COR-L47 (cell line): ENCODE measurements at places on chromosomes 3 and 15.

DNA sequence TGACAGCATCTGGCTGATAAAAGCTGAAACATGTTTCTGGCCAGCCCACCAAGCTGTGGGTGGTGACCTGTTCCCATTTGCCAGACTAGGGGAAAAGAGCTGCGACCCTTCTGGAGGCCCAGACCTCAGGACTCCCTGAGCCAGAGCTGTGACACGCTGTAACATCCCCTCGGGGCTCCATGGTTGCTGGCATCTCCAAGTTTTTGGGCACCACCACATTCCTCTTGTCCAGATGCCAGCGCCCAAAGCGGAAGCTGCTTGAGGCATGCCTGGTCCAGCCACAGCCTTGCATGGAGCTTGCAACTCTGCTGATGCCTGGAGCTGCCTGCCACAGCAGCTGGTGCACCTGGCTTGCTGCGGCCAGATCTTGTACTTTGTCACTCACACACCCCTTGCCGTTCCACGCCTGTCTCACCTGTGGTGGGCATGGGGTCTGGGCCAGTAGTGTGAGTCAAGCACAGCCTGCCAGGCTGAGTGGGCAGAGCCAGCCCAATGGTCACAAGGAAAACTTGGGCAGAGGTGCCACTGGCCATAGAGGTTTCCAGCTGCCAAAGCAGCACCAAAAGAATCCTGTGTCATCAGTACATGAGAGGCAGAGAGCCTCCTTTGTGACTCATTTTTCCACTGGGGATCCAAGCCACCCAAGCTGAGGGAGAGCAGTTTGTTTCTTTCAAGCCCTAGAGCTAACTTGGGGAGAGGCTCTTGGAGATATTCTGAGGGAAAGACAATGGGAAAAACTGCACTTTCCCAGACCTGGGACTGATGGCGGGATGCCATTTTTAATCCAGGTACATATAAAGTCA is 45.7 kb upstream of the PTX3 start:
- DNase-seq, result no peak

- no peak for DNase-seq
Observed at GRCh38 chr3:40262331-40262730, 47.2 kb upstream of the EIF1B start.

DNA sequence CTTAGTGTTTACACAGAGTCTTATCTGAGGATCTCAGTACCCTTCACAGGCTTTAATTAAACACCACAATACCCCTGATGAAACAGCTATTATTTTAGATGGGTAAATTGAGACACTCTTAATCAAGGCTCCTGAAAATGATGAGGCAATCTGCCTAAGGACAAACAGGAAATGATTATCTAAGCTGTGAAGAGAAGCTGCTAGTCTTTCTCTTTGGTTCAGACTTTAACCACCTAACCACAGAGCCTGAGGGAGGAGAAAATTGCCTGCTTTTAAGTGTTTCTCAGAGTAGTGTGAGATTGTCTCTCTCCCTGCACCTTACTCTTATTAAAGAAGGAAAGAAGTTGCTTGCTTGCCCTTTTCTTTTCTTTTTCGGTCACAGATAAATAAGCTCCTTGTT is 364.3 kb upstream of the ADAMTS9 start:
- DNase-seq, result no peak

- no peak for DNase-seq
Observed at GRCh38 chr15:70283511-70283910, 185.8 kb upstream of the TLE3 start.

GRCh38 chr3:141285570-141285969 is 53.9 kb downstream of the PXYLP1 start:
- DNase-seq, result no peak

DNA sequence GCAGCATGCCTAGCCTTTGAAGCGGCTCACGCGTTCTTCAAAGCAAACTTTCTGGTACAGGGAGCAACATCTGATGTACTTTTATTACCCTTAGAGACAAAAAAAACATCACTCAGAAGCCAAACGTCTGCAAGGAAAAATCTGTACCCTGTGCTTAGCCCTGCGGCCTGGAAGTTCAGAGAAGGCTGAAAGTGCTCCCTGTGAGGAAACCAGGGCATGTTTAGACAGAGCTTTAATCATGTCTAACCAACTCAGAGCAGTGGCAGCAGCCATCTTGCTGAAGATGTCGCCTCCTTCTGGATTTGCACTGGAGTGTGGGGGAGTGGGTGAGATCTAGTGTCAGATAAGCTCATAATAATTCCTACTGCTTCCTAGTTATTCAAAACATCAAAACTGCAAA is 170.4 kb downstream of the P3H2 start:
- DNase-seq, result no peak

DNA sequence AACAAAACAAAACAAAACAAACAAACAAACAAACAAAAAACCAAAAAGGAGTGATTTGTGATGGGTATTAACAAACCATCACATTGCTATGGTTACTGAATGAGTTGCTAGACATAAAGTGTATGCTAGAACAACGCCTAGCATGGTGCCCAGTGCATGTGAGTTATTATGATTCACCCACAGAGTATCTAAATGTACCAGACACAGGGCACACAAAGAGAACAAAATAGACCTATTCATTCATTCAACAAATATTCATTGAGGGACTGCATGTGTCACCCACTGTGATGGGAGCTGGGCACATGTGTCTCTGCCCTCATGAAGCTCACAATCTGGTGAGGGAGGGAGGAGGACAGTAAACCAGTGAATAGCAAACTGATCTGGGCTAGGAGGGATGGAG is 11.6 kb upstream of the ACAN start:
- no peak for DNase-seq

DNA sequence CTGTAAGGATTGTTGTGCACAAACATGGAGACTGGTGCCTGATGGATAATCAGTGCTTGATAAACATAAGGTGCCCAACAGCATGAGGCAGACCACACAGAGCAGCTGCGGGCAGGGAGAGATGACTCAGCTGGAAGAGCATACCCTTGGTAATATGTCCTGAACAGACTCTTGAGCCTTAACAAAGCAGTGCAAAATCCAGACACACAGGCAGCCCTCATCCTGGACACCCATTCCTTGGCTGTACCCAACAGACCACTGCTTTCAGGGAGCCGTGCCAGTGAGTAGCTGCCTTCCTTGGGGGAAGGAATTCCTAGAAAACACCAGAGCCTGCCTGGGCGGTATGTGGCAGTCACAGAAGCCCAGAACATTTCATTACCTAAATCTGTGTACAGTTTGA is 156.2 kb downstream of the CLSTN2 start:
- DNase-seq, result no peak

GRCh38 chr15:65901336-65901735 is 32.0 kb downstream of the RAB11A start:
- no peak for DNase-seq

GRCh38 chr3:28994161-28994905 is 286.5 kb upstream of the RBMS3 start:
- DNase-seq, result no peak

DNA sequence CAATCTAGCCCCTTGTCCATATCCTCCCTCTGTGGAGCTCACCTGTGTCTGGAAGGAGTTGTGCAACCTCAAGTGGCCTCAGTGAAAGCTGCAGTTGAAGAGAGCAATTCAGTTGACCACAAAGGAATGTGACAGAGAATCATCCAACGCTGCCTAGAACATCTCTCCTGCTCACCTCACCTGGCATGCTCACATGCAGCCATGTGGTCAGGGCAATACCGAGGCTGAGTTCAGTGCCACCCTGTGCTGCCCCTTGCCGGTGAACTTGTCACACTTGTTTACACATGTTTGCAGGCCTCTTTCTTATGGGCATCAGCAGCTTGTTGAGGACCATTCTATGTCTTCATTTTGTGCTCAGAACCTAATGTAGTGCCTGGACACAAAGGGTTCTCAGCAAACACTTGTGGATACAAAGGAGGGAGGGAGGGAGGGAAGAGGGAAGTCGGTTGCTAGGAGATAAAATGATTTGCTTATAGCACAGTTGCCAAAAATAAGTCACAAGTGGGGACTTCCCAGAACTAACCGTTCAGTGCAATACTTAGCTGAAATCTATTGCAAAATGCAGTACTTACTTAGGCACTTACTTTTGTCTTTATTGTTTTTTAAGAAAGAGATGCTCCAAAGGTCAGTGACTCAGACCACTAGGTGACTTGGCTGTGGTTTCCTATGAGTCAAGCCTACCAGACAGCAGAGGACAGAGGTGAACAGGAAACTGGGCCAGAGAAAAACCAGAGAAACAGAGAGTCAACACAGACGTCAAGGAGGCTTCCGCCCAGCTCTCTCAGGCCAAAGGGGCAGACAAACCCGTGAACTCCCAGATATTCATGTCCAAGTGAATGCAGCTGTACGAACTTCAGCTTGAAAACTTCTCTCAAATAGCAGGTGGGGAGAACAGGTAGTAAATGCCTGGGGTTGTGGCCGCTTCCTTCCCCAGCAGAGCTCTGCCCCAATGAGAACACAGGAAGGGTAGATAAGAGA is 227.8 kb upstream of the CTNNB1 start:
- no peak for DNase-seq

DNA sequence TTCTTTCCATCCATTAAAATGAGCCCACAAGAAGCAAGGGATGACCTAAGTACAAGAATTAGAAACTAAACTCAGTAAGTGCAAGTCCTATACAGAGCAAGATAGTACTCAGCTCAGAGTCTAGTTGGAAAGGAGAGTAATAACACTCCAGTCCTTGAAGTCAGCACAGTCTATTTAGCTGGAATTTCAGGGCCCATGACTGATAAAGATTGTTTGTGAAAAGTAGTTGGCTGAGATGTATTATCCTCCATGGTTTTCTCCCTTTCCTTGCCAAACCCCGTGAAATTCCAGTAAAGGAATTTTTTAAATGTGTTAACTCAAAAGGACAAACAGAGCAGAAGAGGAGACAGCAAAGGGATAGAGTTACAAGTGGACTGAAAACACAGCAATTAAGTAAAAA is 127.2 kb upstream of the STT3B start:
- no peak for DNase-seq

DNA sequence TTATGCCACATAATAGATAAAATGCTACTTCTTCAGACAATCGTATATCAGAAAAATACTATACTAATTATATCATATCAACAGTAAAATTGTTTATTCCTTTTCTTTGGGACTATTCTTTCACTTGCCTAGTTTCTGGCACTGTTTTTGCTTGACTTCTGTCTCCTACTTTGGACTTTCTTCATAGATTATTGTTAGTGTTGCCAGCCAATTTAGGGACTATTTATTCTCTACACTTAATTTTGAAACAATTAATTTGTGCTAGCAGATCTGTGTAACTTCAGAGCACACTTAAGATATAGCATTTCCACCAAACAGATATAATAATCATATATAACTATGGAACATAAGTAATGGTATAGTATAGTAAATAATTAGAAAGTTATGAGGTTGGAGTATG is 305.6 kb downstream of the CADM2 start:
- DNase-seq, result no peak

DNA sequence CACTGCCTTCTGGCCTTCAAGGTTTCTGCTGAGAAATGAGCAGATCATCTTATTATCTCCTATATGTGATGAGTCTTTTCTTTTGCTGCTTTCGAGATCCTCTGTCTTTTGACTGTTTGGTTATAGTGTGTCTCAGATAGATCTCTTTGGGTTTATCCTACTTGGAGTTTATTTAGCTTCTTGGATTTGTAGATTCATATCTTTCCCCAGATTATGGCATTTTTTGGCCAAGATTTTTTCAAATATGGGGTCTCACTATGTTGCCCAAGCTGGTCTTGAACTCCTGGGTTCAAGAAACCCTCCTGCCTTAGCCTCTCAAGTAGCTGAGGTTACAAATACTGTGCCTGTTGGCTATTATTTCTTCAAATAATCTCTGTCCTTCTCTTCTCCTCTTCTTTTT is 150.3 kb downstream of the PDE8A start:
- no peak for DNase-seq

DNA sequence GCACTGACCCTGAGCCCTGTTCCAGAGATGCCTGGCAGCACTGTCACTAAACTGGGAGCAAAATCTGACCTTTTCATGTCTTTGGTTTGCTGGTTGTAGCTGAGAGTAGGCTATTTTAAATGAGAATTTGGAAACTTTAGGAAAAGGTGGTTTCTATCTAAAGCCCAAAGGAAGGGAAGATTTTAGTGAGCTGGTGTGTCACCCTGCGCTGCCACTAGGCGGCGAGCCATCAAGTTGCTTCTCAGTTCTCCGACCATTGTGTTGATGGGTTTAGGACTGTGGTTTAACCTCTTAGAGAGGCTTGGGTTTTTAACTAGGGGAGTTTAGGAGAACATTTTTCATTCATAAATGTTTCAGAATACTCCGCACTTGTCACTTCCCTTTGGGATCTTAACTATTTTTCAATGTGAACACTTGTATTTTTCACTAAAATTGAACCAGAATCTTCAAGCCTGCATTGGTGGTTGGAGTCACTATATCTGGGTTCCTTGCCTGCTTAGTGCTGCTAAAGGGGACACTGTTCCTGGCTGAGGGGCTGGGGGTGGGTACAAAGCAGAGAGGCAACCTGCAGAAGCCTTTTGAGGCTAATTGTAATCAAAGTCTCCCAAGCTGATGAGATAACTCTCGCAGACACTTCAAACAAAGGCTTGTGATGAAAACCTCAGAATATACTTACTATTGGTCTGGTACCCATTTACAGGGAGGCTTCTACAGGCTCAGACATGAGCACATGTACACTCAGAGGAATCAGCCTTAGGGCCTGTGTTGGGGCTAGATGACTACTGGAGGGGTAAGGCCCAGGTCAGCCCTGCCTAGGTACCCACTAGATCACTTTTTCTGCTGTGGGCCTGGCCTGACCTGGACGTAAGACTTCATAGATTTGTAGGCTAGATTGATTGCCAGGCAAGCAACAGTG is 16.8 kb downstream of the EXOSC7 start:
- no peak for DNase-seq

DNA sequence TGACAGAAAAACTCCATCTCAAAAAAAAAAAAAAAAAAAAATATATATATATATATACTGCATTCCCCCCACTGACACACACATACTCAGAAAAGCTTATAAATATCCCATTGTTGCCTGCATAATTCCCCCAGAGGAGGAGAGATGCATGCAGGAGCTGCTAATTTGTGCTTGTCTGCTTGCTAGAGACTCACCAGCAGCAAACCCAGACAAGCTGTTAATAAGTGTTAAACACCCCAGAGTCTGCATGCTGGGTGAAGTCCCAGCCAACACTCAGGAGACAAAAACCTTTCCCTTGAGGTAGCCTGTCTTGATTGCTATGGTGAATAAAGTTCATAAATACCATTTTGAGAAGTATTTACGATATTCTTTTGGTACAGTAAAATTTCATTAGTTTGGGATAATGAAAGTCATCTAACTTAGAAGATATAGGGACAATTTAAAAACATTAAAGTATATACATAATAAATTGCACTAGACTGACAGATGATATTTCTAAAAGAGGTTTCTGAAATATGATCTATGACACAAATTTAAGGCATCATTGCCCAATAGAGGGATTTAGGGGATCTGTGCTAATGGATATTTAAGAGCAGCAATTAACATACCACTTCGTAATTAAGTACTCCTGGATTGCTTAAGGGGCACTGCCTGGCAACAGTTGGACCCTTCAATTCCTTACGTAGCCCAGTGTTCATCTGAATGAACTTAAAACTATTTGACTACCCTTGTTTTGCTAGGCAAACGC is 400.0 kb upstream of the C2CD4B start:
- no peak for DNase-seq

DNA sequence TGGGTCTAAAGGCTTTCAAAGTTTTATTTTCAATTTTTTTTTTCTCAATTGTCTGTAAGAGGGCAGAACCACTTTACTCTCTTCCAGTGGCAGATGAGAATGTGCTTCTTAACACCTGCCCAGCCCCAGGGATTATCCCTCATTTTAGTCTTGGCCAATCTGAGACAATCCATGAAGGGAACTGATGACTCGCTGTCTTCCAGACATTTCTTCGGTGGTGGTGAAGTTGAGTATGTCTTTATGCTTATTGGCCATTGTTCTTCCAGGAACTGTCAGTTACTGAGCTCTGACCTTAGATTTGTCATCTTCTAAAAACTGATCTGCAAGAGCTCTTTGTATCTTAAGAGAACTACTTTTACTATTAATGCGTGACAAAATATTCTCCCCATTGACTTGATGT is 139.5 kb downstream of the TJP1 start:
- DNase-seq, result no peak
